ENCODE measurements at places on chromosomes 4 and X. TPM values are rescaled to one million over a fixed set of nuclear protein-coding genes. Genes with fewer than 3 reads are reported as not detected.

GRCh38 chr4:153249199-153250041, 45.2 kb downstream of the TRIM2 start:
- no peaks in the 10 kb centered on the region for H3K36me3 ChIP-seq
- peak; percentile 74 for DNase-seq
- H3K27ac ChIP-seq, result peak overlapping the region; percentile 41
- H3K27me3 ChIP-seq, result no peaks in the 10 kb centered on the region
- peak overlapping the region; percentile 50 for H3K4me3 ChIP-seq

- H3K4me1 ChIP-seq, result peaks cover 2% of the 10 kb centered on the region
- no peaks in the 10 kb centered on the region for H3K27me3 ChIP-seq
- H3K36me3 ChIP-seq, result no peaks in the 10 kb centered on the region
- DNase-seq, result peak; percentile 12
These were observed 38.0 kb upstream of the PDK3 start for GRCh38 chrX:24426921-24427746.

GRCh38 chrX:14616301-14616700, 87.0 kb downstream of the GLRA2 start:
- no peaks in the 10 kb centered on the region for H3K4me1 ChIP-seq
- no peak overlapping the region for H3K4me3 ChIP-seq
- H3K36me3 ChIP-seq, result no peaks in the 10 kb centered on the region
- no peaks in the 10 kb centered on the region for H3K27me3 ChIP-seq
- H3K27ac ChIP-seq, result no peak overlapping the region

DNA sequence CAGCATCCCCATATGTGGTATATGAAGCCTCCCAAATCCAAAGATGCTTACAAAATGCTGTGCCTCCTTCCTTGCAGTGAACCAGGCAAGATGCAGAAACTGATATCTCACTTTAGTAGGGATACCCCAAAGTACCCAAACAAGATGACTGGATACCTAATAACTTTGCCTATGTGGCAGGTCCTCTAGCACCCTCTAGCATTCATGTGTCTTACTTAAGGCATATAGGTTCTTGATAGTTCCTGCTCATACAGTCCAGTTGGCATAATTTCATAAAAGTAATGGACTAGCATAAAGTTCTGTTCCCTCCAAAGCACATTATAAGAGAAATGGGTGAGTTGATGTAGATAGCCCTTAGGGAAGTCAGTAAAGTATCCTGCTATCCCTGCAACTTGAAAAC, 36.8 kb upstream of the SPP1 start:
- no peaks in the 10 kb centered on the region for H3K4me1 ChIP-seq
- H3K27ac ChIP-seq, result no peak overlapping the region
- no peaks in the 10 kb centered on the region for H3K36me3 ChIP-seq
- no peak for DNase-seq
- H3K27me3 ChIP-seq, result no peaks in the 10 kb centered on the region

- peaks cover 9% of the 10 kb centered on the region for H3K4me1 ChIP-seq
- H3K4me3 ChIP-seq, result no peak overlapping the region
- no peak for DNase-seq
- no peaks in the 10 kb centered on the region for H3K36me3 ChIP-seq
- H3K27me3 ChIP-seq, result no peaks in the 10 kb centered on the region
These were observed 566 bp upstream of the LIMCH1 start for GRCh38 chr4:41537292-41537890.

DNA sequence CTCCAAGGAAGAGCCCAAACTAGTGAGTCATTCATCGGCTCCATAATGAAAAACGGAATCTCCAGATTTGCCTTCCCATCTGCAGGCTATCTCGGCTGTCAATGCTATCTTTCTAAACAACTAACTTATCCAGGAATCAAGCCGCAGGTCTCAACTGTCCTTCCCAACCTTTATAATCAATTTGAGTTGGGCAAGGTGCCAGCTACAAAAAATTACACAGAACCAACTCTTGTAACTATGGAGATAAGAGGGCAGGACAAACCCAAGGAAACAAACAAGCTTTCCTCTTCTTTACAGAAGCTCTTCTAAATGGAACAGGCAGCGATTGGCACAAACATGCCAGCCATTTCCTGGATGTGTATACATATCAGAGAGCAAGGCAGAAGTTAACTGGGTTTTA, 61.2 kb upstream of the RAI2 start:
- H3K4me3 ChIP-seq, result no peak overlapping the region
- no peak for DNase-seq
- H3K27ac ChIP-seq, result no peak overlapping the region
- no peaks in the 10 kb centered on the region for H3K36me3 ChIP-seq

GRCh38 chr4:10066670-10067651, 45.7 kb upstream of the SLC2A9 start:
- H3K36me3 ChIP-seq, result no peaks in the 10 kb centered on the region
- DNase-seq, result no peak
- H3K4me3 ChIP-seq, result no peak overlapping the region
- no peaks in the 10 kb centered on the region for H3K27me3 ChIP-seq

DNA sequence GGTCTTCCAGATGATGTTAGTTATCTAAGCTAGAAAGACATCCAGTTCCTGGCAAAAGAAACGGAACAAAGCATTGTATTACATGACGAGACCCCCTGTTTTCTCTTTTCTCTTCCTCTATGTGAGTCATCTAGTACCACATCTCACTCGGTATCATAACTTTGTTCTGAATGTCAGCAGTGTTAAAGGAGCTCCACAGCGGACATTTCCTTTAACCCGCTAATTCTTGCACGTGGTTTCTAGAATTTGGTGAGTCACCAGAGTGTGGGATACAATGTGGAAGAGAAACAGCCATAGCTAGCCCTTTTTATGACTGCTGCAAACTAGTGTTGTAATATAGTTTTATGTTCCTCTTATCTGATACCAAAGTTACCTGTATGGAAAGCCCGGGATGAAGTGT, 243.7 kb downstream of the TENM3 start:
- H3K27me3 ChIP-seq, result no peaks in the 10 kb centered on the region
- no peak for DNase-seq
- H3K4me3 ChIP-seq, result no peak overlapping the region

PPEF2 gene
- total RNA-seq, result not detected

SLC38A5 gene
- total RNA-seq, result 14.7 TPM

GRCh38 chrX:138939038-138939437, 227.5 kb upstream of the FGF13 start:
- H3K4me1 ChIP-seq, result no peaks in the 10 kb centered on the region
- H3K4me3 ChIP-seq, result no peak overlapping the region
- DNase-seq, result no peak
- no peak overlapping the region for H3K27ac ChIP-seq
- no peaks in the 10 kb centered on the region for H3K27me3 ChIP-seq

DNA sequence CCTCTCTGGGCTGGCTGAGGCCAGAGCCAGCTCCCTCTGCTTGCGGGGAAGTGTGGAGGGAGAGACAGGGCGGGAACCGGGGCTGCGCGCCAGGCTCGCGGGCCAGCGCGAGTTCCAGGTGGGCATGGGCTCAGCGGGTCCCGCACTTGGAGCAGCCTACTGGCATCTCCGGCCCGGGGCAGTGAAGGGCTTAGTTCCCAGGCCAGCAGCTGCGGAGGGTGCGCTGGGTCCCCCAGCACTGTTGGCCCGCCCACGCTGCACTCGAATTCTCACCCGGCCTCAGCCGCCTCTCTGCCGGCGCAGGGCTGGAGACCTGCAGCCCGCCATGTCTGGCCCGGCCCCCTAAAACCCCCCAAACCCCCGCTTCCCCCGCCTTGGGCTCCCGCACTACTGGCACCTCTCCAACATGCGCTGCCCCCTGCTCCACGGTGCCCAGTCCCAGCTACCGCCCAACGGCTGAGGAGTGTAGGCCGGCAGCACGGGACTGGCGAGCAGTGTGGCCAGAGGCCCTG, 33.8 kb upstream of the FAT4 start:
- H3K4me3 ChIP-seq, result no peak overlapping the region
- H3K4me1 ChIP-seq, result no peaks in the 10 kb centered on the region
- H3K36me3 ChIP-seq, result no peaks in the 10 kb centered on the region
- DNase-seq, result no peak
- H3K27me3 ChIP-seq, result no peaks in the 10 kb centered on the region

- H3K4me1 ChIP-seq, result no peaks in the 10 kb centered on the region
- no peaks in the 10 kb centered on the region for H3K27me3 ChIP-seq
- H3K27ac ChIP-seq, result no peak overlapping the region
- DNase-seq, result no peak
- no peak overlapping the region for H3K4me3 ChIP-seq
These were observed 54.5 kb upstream of the GRIA2 start for GRCh38 chr4:157165935-157166610.

- H3K27me3 ChIP-seq, result no peaks in the 10 kb centered on the region
- no peak overlapping the region for H3K4me3 ChIP-seq
- no peaks in the 10 kb centered on the region for H3K4me1 ChIP-seq
- no peaks in the 10 kb centered on the region for H3K36me3 ChIP-seq
- DNase-seq, result no peak
These were observed 10.2 kb downstream of the SAP30 start for GRCh38 chr4:173380987-173381386.

Data from ovary (tissue), 10 donors.